ENCODE measurements at places on chromosomes 4 and X.

DNA sequence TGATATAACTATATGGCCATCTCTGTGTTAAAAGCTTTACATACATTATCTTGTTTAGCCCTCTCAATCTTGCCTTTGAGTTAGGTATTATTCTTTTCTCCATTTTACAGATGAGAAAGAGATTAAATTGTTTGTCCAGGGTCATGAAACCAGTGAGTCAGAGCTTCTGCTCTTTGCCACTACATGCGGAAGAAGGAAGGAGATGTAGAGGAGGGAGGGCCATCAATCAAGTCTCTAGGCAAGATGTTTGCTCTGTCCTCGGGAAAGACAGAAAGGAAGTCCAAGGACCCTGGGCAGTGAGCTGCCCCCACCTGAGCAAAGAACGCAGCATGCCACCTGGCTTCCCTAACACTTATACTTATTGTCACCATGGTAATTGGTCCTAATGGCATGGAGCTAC is 133.7 kb upstream of the IL1RAPL2 start:
- DNase-seq: no peak

DNA sequence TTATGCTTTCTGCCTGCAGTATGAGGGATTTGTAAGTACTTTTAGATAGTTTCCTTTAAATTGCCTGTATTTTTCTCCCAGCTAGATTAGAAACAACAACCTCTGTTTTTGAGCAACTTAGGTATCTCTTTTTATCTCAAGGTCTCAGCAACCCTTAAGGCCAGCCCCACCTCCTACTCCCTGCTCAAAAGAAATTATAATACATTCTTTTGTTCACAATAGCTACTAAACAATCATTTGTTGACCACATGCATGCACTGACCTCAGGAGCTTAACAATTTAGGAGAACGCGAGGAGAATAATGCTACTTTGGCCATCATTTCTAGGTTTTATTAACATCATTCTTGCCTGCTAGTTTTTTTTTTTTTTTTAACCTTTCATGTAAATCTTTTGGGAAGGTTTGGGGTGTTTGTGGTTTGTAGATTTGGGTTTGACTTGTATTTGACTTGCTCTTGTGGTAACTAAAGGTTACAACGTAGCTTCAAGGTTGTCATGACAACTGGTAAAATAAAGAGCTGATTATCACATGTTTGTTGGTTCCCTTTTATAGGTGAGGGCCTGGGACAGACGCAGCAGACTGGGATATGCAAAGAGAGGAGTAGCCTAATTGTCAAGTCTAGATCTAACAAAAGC is 145.4 kb upstream of the PLAC1 start:
- no peak for DNase-seq

DNA sequence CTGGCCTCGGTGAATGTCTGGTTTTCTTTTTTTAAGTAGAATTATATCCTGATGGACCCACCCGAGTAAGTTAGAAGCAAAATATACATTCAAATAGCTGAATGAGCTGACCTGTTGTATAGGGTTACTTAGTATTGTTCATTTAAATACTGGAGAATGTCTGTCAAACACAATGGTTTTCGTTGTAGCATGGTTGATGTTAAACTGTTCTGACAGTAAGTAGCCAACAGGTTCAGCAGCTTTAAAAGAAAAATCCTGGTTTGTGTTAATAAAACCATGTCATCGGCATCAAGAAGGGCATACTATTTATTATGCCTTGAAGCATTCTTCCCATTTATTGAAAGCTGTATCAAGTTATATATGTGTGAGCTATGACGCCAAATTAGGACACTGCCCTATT is 149.6 kb downstream of the ANAPC10 start:
- no peak for DNase-seq

- DNase-seq: no peak
Measured at GRCh38 chrX:52166840-52167239, 17.8 kb upstream of the MAGED4 start.

DNA sequence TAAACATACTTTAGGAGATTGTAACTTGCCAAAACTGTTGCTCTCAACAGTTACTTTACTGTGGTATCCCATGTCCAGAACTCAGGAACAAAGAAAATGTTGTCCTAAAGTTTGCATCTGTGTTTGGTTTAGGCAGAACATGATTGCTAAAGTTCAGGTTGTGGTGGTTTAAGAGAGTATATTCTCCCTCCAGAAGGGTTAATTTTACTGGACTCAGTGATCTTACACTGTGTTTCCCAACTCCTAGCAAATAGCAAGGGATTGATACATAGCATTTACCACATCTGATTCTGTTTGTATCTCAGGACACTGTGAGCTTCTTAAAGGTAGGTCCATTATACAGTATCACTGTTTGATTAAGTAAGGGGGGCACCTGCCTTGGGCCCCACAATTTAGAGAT is 13.3 kb upstream of the DCK start:
- DNase-seq: no peak

- no peak for DNase-seq
Measured at GRCh38 chrX:134418317-134419113, 41.5 kb upstream of the HPRT1 start.

Measured in DMS79 treated with DMSO at 0.1 percent for 48 hours (cell line).